ENCODE measurements at places on chromosomes 1 and 21.

- no peak for DNase-seq
Observed at GRCh38 chr1:246587032-246587431, 20.8 kb downstream of the CNST start.

DNA sequence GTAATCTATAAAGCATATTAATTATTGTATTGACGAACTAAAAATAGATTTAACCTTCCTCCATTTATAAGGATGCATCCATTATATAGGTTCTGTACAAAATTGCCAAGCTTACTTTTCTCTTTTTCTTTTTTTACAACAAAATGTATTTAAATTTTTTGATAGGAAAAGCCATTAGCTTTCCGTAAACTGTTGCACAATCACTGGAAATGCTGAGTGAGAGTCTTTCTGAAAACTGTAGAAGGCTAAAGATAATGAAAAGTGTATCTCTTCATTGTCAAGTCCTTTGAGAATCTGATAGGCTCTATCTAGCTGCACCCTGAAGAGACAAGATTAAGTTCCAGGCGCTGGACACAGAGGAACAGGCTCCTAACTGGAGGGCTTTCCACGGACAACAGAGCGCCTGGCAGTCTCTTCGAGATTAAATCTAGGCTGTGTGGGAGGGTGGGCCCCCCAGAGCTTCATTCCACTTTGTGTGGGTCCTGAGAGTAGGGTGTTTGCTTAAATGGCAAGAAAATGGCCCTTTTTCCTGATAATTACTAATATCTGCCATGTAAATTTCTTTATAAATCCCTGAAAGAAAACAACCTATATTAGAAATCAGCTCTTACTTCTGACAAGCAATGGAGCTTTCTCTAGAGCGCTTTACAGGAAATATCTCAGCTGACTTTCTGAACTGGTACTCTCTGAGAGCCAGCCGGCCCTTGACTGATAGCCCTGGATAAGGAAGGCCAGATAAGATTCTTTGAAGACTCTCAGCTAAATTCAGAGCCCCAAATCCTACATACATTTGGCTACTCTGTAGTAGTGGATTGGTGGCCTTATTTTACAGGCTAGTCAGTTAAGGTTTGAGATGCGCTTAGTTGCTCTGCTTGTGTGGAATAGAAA is 108.3 kb downstream of the FMN2 start:
- no peak for DNase-seq

- DNase-seq = no peak
Observed at GRCh38 chr1:53362851-53363642, 35.2 kb upstream of the LRP8 start.

DNA sequence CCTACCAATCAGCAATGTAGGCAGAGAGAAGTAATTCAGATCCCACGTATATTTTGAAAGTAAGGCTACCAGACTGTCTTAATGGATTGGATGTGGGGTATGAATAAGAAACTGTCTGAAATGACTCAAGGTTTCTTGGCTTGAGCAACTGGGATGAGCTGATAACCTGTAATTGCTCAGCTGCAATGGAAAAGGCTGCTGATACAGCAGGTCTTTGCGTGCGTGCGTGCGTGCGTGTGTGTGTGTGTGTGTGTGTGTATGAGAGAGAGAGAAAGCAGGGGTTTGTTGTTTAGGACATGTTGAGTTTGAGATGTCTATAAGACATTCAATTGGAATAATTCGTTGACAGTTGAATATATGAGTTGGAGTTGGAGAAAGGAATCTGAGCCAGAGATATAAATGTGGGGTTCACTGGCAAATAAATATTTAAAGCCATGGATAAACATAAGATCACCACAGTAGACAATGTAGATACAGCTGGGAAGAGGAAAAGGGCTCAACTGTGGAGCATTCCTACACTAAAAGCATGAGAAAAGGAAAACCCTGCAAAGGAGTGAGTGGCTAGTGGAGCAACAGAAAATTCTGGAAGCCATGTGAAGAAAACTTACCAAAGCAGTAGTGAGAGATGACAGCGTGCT is 72.9 kb downstream of the UCHL5 start:
- no peak for DNase-seq

GRCh38 chr1:117370509-117370908 is 3.3 kb downstream of the MAN1A2 start:
- DNase-seq = no peak

- DNase-seq = no peak
Observed at GRCh38 chr1:29297450-29297849, 61.1 kb downstream of the PTPRU start.

- DNase-seq = no peak
Observed at GRCh38 chr1:53292690-53293089, 35.2 kb downstream of the LRP8 start.

DNA sequence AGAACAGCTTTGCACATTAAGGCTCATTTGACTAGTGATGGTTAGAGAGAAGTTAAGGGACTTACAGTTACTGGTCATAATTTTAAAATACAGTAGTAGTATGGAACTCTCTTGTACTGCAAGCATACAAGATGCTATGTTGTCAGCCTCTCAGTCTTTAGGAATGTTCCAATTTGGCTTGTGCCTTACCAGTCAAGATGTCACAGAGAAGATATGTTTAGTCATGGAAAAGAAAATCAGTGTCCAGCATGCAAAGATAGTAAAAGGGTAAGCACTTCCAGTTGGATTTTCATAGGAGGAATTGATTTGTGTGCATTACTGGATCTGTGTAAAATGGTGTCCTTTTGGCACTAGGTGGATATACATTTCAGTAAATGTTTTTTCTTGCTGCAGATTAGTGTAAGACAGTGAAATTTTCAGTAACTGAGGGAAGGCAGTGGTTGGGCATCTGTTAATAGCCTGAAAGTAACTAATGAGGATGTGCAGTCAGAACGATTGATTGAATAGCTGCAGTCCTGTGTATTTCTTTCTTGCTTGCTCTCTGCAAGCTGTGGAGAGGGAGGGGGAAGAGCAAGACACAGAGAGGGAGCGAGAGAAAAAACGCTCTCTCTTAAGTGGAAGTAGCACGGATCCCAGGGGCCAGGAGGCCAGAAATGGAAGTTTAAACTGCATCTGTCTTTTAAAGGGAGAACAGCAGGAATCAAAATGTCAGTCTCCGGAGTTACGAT is 108.2 kb downstream of the CLEC20A start:
- no peak for DNase-seq

GRCh38 chr21:44613386-44614155 is 1.7 kb downstream of the KRTAP10-8 start:
- DNase-seq = no peak

DNA sequence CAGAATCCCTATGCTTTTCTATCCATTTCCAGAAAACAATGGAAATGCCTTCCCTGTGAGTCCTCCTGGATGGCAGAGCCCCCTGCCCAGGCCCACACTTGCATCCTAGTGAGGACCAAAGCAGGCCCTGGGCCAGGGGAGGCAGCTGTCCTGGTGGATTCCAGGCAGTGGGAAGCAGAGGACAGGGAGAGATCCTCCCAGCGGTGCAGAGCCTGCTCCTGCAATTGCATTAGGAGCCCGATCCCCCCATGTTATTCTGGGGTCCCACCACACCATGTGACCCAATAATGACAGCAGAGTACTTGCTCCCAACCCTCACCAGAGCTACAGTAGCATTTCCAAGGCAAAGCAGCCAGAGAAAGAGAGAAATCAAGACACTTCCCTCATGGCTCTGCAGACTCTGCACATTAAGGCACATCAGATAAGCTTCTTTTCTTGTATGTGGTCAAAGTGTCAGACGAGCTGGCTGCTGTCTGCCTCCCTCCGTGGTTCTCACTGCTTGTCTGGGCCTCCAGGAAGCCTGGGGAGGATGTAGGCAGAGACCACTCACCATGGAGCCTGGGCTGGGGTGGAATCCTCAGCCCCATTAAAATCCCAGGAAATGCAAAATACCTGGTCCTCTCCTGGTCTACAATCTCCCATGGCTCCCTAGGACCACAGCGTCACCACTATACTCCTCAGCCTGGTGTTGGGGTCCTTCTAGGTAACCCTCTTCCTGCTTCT is 54.9 kb upstream of the RUNX3 start:
- DNase-seq = no peak

DNA sequence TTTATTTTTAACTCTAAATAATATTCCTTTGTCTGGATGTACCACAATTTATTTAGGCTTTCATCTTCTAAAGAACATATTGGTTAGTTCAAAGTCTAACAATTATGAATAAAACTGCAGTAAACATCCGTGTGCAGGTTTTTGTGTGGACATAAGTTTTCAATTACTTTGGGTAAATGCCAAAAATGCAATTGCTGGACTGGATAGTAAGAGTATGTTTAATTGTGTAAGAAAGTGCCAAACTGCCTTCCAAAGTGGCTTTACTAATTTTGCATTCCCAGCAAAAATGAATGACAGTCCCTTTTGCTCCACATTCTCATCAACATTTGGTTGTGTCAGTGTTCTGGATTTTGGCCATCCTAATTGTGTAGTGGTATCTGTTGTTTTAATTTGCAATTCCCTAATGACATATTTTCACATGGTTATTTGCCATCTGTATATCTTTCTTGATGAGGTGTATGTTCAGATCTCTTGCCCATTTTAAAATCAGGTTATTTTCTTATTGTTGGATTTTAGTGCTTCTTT is 113.8 kb downstream of the DPYD start:
- no peak for DNase-seq

DNA sequence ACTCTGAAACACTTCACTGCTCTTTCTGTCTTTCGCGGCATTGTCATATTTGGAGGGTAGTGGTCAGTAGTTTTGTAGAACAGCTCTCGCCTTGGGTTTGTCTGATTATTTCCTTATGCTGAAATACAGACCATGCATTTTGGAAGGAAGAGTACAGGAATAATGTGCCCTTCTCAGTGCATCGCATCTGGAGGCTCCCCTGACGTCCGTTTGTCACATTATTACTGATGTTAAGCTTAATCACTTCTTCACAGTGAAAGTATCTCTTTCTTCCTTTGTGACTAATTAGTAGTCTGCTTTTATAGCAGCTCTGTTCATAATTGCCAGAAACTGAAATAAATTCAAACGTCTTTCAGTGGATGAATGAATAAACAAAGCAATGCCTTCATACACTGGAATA is 85.7 kb upstream of the CXADR start:
- no peak for DNase-seq

- DNase-seq = no peak
Observed at GRCh38 chr1:55054396-55054795, 15.0 kb downstream of the PCSK9 start.

- peak; percentile 69 for DNase-seq
Observed at GRCh38 chr1:156677616-156678596, 699 bp upstream of the NES start.

GRCh38 chr1:244969355-244970235 is 105.3 kb upstream of the HNRNPU start:
- DNase-seq = peak; percentile 30

GRCh38 chr1:157056269-157056668 is 10.7 kb upstream of the ARHGEF11 start:
- DNase-seq = no peak

DNA sequence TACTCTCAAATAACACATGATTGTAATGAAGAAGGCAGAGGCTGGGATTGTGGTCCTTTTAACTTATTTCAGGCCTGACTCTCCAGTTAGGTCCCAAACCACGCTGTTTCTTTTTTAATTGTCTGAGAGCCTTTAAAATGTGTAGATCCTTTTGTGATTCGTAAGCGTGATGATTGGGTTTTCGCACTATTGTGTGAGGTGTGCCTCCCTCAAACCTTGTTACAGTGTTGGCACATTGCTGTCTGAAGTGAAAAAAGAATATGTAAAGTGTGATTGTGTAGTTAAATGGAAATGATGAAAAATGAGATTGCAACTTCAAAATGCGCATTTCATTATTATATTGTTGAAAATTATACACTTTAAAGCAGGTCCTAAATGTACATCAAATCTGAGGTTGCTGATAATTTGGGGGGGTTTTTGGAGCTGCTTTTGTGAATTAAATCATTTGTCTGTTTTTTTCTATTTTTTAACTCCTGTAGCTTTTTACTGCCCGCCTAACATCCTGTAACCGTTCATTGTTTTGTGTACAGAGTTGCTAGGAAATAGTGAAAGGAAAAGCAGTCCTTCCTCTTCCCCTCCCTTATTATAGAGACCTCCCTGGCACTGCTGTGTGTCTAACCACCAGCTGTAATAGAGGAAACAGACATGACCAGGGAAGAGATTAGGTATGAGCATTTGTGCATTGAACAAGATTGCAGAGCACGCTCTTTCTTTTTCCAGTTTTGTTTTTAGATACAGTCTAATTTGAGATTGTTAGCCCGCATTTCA is 43.3 kb downstream of the IARS2 start:
- no peak for DNase-seq

All from RWPE1 (cell line).